ENCODE measurements at places on chromosomes 12 and 14.

DNA sequence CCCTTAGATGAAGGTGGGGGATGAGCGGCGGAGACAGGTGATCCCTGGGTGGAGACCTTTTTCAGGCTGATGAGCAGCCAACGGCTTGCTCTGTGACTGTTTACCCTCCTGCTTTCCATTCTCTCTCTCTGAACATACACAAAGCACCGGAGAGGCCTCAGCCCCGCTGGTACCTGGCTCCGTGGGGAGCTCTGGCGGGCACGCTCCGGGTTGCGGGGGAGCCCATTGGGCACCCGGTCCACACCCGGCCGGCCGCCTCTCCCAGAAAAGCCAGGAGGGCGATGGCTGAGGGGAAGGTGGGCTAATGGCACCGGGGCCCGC is 545 bp downstream of the SMARCC2 start:
- no peak for DNase-seq

DNA sequence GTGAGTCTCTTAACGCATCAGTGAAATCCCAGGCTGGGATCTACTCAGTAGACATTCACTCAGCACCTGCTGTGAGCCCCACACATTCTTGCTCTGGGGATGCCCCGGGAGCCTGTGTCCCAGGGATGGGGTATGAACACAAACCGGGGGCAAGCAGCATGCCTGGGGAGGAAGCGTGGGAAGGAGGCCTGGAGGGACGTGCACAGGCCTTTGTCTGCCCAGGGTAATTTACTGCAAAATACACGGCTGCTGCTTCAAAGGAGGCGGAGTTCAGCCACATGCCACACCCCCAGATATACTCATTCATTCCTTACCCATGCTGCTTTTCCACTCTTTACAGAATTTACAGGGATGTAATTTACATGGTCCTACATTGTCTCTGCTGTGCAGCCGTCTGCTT is 187.8 kb downstream of the ADGRD1 start:
- no peak for DNase-seq

- DNase-seq, result no peak
These were observed 9.7 kb downstream of the WSB2 start for GRCh38 chr12:118050972-118051910.

- DNase-seq, result no peak
These were observed 5.2 kb downstream of the ANO4 start for GRCh38 chr12:100799770-100800169.

- DNase-seq, result no peak
These were observed 35.6 kb downstream of the UBE3B start for GRCh38 chr12:109513051-109513450.

DNA sequence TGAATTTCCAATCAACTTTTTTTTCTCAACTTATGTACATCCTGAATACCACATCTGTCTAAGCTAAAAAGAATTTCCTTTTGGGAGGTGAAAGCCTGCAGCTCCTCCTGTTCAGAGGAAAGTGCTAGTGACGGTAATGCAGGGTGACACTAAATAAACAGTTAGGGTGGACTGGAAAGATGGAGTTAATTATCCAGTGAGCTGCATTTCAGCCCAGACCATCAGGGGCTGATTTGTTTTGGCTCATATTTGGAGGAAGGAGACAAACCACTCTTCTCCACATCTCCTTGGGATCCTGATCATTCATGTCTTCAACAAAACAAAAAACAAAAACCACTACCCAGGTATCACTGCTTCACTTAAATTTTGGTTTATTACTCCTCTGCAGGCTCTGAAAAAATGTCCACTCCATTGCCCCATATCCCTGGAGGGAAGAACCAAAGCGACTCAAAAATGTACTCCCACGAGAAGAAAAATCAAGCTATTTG is 5.1 kb upstream of the SIX1 start:
- no peak for DNase-seq

DNA sequence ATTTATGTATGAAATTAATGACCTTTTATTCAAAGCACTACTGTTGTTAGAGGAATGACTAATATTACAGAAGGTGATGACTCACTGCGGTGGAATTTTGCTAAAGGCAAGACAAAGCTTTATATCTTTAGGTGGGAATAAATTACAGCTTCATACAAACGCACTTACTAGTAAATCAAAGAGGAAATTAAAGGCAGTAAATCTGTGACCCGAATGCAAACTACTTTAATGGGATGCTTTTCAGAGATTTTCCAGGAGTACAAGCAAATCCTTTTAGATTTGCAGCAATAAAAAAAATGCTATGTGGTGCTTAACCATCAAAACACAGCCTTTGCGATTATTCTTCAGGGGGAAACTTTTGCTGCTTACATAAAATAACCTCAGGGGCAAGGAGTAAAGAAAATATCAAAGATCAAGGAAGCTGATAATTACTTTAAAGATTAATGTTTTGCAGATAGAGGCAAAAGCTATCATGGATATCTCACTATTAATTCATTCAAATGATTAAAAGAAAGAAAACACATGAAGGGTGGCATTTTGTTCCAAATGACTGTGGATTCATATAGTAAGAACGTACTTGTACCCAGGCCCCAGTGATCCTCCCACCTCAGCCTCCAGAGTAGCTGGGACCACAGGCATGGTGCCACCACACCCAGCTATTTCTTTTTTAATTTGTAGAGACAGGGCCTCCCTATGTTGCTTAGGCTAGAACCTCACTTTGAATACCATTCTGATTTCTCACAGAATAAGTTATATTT is 98.9 kb downstream of the DENND5B start:
- no peak for DNase-seq

DNA sequence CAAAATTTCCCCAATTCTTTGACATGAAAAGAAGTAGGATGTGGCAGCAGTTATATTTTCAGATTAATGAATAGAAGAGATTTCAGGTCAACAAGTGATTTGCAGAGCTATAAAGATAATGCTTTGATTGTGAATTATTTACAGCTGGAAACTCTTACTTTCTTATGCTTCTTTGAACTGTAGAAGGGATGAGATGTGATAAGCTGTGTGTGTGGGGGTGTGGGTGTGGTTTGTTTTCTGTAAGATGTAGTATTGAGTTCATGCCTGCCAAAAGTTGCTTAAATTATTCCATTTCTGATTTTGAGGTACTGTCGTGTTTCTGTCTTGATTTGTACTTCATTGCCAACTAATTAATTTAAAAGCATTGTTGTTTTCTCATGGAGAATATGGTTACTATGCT is 22.7 kb downstream of the AEBP2 start:
- DNase-seq, result no peak

GRCh38 chr12:39619316-39619659 is 315 bp downstream of the ABCD2 start:
- no peak for DNase-seq

DNA sequence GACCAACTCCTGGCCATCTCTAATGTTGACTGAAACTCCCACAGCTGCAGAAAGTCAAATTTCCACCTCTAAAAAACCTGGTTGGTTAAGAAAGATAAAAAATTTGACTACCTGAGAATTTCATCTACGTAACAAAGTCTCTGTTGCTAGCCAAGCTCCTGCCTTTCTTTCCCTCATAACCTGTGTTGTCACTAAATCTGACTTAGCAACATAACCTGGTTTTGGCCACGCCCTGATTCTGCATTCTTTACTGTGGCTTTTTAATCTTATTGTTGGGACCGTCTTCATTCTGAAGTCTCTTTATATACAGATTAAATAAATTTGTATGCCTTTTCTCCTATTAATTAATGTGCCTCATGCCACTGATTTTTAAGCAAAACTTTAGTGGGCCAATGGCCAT is 16.1 kb upstream of the CD69 start:
- no peak for DNase-seq

Measured in stimulated activated CD4-positive, alpha-beta T cell treated with anti-CD3 and anti-CD28 coated beads, TNF-alpha, amount 100 ng/mL, for 24 hours (primary cell).